ENCODE measurements at places on chromosomes 5 and 9. TPM values are rescaled to one million over a fixed set of nuclear protein-coding genes. Genes with fewer than 3 reads are reported as not detected.

The CEMIP2 gene
- 65.6 TPM for total RNA-seq

The FCHO2 gene
- total RNA-seq: 11.0 TPM

The ENHO gene
- not detected for total RNA-seq

The BARHL1 gene
- total RNA-seq: not detected

The TMC1 gene
- 0.43 TPM for total RNA-seq

The SPRY4 gene
- 2.7 TPM for total RNA-seq

The ZNF354B gene
- 5.8 TPM for total RNA-seq

The PKD2L2 gene
- not detected for total RNA-seq

The CCNJL gene
- 0.18 TPM for total RNA-seq

The ARID3C gene
- 0.14 TPM for total RNA-seq

The SURF4 gene
- 583 TPM for total RNA-seq

The PCDHB13 gene
- 0.28 TPM for total RNA-seq

The IRGM gene
- not detected for total RNA-seq

The NUTM2F gene
- total RNA-seq: not detected

The ZBED3 gene
- total RNA-seq: 0.28 TPM

The TOPORS gene
- 30.0 TPM for total RNA-seq

The PCSK5 gene
- total RNA-seq: 5.7 TPM

The RACK1 gene
- total RNA-seq: 5,860 TPM

The SHOC1 gene
- total RNA-seq: under 0.01 TPM

The PRSS3 gene
- total RNA-seq: 28.4 TPM

The TTF1 gene
- 9.2 TPM for total RNA-seq

The FOCAD gene
- 77.1 TPM for total RNA-seq

The ASPN gene
- total RNA-seq: 2.0 TPM

The PPP3R2 gene
- not detected for total RNA-seq

The FOXD4L6 gene
- total RNA-seq: 0.09 TPM

The PTPRD gene
- 6.9 TPM for total RNA-seq

The FANCC gene
- 2.9 TPM for total RNA-seq

The ZBTB34 gene
- 5.4 TPM for total RNA-seq

The CREB3 gene
- total RNA-seq: 79.1 TPM

The ST8SIA4 gene
- total RNA-seq: 0.28 TPM

The SPATA31E1 gene
- total RNA-seq: not detected

The CCL28 gene
- total RNA-seq: 0.43 TPM

The PCDHGA1 gene
- 1.1 TPM for total RNA-seq

Measured in smooth muscle cell of bladder (primary cell).